ENCODE measurements at places on chromosomes 13 and 19.

GRCh38 chr13:34857558-34858325, 84.3 kb upstream of the NBEA start:
- DNase-seq = no peak

- DNase-seq = no peak
Observed at GRCh38 chr13:31862828-31863227, 123.5 kb downstream of the RXFP2 start.

DNA sequence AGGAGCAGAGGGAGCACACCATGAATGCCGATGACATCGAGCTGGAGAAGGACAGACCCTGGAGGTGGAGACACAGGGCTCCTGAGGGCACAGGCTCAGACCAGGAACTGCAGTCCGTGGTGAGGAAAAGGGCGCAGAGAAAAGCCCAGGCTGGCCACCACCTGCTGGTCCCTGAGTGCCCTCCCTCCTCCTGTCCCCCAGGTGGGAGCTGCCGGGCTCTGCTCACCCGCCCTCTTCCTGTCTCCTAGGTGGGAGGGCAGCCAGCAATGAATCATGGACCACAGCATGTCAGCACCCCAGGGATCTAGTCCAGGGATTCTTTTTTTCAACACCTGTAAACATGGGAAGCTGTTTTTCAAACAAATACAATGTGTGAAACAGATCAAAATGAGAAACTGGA, 94.6 kb upstream of the ARHGEF7 start:
- DNase-seq = no peak

- no peak for DNase-seq
Observed at GRCh38 chr13:22793598-22794134, 387.1 kb upstream of the SGCG start.

GRCh38 chr19:34494601-34495000, 13.0 kb downstream of the WTIP start:
- DNase-seq = no peak

DNA sequence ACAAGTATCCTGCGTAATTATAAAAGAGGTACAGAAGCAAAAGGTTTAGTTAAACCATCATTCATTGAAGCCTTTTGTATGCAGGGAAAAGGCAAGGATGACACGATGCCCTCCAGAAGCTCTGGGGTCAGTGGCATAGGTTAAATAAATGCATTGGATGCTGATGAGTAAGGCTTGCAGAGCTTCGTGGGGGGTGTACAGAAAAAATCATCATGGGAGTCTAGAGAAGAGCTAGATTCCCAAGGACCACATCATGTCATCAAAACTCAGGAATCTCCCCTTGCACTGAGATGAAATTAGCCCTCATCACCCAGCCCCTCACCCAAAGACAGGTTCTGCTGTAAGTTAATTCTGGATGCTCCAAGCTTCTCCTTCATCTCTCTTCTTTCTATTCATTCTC, 8.3 kb downstream of the FPR1 start:
- no peak for DNase-seq

GRCh38 chr13:80430561-80430960, 89.6 kb upstream of the SPRY2 start:
- no peak for DNase-seq

DNA sequence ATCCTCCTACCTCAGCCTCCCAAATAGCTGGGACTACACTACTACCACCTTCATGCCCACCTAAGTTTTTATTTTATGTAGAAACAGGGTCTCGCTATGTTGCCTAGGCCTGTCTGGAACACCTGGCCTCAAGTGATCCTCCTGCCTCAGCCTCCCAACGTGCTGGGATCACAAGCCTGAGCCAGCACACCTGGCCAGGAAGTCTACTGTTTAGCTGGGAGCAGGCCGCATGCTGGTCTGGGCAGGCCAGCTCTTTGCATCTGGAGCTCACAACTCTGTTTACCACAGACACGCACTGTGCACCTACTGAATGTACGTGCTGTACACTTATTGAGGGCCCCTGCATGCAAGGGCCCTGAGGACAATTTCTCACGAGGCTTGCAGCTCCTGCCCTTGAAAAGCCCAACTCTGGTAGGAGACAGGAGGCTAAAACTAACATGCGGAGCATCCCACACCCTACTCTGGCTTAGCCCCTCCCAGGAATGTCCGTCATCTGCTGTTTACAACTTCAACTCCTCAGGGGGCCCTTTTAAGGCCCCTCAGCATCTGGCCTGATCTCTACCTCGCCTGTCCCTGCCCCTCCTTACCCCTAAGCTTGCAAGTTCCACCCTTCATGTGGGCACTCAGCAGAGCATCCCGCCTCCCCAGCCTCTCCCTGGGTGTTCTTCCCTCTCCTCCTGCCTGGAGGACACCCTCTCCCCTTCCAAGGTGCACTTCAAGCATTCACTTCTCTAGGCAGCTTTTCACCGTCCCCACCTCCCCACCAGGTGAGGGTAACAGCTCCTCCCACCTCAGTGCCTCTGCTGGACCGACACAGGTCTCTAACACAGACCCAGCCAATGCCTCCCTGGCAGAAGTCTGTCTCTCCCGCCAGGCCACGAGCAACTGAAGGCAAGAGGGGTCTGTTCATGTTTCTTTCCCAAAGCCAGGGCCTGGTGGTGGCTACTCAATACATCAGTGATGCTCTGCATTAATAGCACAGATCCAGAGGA, 114.2 kb upstream of the UQCRFS1 start:
- no peak for DNase-seq

DNA sequence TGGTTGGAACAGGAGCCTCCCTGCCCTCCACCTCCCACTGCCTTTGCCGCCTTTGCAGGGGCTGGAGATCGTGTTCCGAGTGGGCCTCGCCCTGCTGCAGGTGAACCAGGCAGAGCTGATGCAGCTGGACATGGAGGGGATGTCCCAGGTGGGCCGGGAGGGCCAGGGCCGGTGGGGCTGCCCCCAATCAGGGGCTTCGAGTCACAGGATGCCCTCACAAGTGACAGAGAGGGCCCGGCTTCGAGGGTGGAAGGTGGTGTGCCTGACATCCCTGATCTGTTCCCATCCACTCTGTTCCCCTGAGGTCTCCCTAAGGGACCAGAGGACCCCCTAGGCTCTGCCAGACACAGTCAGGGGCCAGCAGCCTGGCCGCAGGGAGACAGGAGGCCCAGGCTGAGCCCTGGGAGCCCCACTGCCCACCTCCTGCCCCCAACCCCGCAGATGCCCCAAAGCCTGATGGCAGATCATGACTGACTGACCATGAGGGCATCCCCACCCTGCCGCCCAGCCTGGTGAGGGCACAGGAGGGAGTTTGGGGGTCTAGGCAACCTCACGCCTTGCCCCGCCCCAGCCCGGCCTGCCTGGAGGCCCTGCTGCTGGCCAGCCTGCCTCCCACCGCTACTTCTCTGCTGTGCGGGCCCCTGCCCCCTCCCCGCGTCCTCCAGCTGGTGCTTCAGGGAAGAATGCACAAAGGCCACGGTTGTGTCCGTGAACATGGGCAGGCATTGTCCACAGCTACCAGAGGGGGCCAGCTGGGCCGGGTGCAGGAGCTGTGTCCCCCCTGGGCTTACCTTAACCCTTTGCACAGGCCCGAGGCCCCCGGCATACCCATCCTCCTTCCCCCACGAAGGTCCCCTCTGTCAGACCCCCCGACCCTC, 21.8 kb downstream of the EVI5L start:
- no peak for DNase-seq

- no peak for DNase-seq
Observed at GRCh38 chr13:69279213-69279612, 828.4 kb upstream of the ATXN8OS start.

- DNase-seq = no peak
Observed at GRCh38 chr19:51123381-51123800, 1.3 kb upstream of the SIGLEC9 start.

DNA sequence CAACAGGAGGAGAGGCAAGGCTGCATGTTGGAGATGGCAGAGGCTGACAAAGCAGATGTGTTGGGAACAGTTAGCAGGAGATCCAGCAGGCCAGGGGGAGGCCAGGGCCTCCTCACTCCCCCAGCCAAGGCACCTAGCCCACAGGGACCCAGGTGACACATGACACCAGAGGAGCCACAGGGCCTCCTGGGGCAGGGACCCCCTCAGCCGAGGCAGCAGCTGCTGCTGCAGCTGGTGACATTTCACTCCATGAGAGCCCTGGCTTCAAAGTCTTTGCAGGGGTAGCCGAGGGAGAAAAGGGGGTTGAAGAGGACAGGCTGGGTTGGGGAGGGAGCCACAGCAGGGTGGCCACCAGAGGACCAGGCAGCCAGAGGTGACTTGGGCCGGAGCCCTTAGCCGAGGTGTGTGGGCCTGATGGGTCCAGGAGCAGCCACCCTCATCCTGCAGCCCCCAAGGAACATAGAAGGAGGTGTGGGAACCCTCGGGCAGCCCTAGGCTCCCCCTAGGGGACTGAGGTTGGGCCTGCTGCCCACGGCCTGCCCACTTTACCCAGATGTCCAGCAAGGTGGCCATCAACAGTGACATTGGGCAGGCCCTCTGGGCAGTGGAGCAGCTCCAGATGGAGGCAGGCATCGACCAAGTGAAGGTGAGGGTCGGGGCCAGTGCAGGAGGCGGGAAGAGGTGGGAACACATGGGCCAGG, at the start of gene GNG14:
TSS of gene GNG14 (plus strand) at position 503 of the 701 bp plus-strand sequence. CDS start at position 554, 51 bp downstream.
- DNase-seq = no peak

DNA sequence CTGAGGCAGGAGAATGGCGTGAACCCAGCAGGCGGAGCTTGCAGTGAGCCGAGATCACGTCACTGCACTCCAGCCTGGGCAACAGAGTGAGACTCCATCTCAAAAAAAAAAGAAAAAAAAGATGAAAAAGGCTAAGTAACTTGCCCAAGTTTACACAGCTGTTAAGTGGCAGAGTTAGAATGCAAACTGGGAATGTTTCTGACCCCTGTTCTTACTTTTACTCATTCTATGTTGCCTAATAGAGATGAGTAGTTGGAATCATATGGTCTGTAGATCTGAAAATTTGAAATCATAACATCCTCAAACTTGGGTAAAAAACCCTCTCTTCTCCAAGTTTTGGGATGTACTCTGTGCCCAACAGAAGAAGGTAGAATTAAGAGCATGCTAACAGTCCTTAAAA, 235.8 kb upstream of the RFC3 start:
- DNase-seq = no peak

DNA sequence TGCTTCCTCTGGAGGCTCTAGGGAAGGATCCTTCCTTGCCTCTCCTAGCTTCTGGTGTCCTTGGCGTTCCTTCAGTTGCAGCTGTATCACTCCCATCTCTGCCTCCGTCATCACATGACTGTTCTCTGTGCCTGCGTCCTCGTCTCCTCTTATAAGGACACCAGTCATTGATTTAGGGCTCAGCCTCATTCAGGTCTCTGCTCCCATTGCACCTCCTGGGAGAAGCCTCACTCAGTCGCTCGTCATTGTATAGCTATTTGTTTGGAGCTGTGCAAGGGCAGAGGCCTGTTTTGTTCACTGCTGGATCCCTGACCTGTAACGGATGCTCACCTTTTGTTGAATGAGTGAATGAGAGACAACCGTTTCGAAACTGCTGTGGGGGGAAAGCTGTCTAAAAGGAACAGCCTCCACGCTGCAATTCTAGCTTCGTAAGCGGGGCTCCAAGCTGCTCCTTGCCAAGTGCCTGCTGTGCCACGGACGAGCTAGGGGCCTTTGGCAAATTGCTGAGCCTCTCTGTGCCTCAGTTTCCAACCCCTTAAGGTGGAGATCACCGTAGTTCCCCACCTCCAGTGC, 17.2 kb downstream of the BRSK1 start:
- no peak for DNase-seq

- no peak for DNase-seq
Observed at GRCh38 chr19:567296-567900, 5.0 kb upstream of the BSG start.

DNA sequence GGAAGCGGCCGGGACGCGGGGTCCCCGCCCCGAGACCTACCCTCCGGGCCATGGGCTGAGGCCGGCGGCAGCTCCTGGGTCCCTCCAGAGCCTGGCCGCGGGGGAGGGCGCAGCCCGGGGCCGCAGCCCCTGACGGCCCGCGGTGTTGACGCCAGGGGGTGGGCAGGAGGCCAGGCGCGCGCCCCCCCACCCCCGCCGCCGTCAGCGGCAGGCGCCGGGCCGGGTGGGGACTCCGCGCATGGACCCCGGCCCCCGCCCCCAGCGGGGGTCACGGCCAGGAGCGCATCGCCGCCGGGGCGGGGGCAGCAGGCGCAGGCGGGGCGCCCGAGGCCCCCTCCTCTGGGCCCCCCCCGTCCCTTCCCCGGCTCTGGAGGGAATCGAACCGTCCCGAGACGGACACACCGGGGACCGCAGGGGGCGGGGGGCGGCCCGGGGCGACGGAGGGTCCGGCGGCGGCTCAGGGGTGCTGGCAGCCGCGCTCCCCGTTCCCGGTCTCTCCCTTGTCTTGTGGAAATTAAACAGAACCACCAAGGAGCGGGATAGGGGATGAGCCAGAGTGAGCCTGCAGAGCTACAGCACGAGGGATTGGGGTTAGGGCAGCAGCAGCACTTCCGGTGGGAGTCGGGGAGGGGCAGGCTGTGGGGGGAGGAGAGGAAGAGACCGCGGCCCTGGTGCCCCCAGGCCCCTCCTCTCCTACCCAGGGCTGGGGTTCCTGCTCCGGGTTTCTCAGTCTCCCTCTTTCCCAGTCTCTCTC, at the start of gene MEIS3:
TSS of gene MEIS3 (minus strand) at position 498 of the 754 bp plus-strand sequence. CDS start at position 52, 446 bp downstream.
- DNase-seq = no peak

- no peak for DNase-seq
Observed at GRCh38 chr19:4083677-4084546, 17.2 kb upstream of the ZBTB7A start.

DNA sequence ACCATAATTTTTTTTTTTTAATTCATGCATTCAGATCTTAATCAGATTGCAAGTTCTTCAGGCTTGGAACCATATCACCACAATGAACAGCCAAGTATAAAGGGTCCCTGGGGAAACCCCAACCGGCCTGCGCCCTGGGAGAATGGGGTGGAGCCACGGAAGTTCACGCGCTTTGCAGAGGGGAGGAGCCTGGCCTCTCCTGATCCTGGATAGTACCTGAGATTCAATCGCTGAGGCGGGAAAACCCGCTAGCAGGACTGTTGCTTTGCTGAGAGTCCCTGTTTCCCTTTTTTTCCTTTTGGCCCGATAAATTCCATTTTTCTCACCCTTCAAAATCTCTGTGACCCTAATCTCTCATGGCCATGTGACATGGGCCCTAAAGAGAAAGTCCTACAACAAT, 385.1 kb downstream of the IRS2 start:
- DNase-seq = no peak

DNA sequence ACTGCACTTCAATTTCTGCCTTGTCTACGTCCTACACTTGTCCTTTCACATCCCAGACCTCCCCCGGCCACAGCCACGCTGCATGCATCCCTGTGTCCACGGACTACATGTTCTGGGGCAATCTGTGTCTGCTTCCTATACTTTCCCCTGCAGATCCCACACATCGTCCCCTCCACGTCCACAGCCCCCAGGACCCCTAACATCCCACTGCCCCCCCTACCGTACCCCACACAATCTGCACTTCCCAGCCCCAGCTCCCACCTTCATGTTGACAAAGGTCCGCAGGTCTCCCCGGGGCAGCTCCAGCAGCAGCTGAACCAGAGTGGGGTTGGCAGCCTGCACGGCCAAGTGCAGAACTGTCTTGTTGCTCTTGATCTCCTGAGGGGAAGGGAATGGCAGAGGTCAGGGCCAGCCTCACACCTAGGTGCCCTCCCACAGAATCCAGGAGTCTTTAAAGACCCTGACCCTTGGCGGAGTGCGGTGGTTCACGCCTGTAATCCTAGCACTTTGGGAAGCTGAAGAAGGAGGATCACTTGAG, 10.2 kb downstream of the NFKBID start:
- no peak for DNase-seq

Measured in tibial nerve (tissue), 4 donors.